B cell (primary cell): ENCODE measurements at places on chromosomes 6 and 20. TPM values are rescaled to one million over a fixed set of nuclear protein-coding genes. Genes with fewer than 3 reads are reported as not detected.

Gene TINAG
- total RNA-seq, result not detected in 2 replicates

Gene ADGRF4
- not detected in 2 replicates for total RNA-seq

Gene SPATA2
- 10.6 and 10.7 TPM in 2 replicates for total RNA-seq

Gene ULBP2
- total RNA-seq, result not detected in 2 replicates

Gene VGLL2
- not detected in 2 replicates for total RNA-seq

Gene HIVEP2
- 31.8 and 31.9 TPM in 2 replicates for total RNA-seq

Gene TBX18
- total RNA-seq, result not detected in 2 replicates

Gene FKBP1A
- 86.5 and 86.7 TPM in 2 replicates for total RNA-seq

Gene RIPPLY2
- not detected in 2 replicates for total RNA-seq
